ENCODE measurements at places on chromosomes 5 and 9.

- DNase-seq: peak; percentile 56
These were observed 27.4 kb downstream of the UNC5A start for GRCh38 chr5:176837707-176838115.

- no peak for DNase-seq
These were observed 155.4 kb downstream of the FSTL4 start for GRCh38 chr5:133456933-133457402.

- no peak for DNase-seq
These were observed 30.9 kb downstream of the APTX start for GRCh38 chr9:32970554-32970953.

- DNase-seq: no peak
These were observed 35.9 kb downstream of the FBXW2 start for GRCh38 chr9:120757026-120757913.

DNA sequence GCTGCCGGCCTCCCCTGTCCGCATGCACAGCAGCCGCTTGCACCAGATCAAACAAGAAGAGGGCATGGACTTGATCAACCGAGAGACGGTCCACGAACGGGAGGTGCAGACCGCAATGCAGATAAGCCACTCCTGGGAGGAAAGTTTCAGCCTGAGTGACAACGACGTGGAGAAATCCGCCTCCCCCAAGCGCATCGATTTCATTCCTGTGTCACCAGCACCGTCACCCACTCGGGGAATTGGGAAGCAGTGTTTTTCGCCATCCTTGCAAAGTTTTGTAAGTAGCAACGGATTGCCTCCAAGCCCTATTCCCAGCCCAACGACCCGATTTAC is 75.3 kb downstream of the PIP5K1B start:
- no peak for DNase-seq

- no peak for DNase-seq
These were observed 80.5 kb downstream of the RAI14 start for GRCh38 chr5:34736445-34737115.

GRCh38 chr5:45094876-45095440 is 286.2 kb downstream of the MRPS30 start:
- no peak for DNase-seq

GRCh38 chr5:132411304-132412013 is 41.9 kb downstream of the SLC22A5 start:
- no peak for DNase-seq

- DNase-seq: no peak
These were observed 235.3 kb upstream of the HAPLN1 start for GRCh38 chr5:83955916-83956315.

DNA sequence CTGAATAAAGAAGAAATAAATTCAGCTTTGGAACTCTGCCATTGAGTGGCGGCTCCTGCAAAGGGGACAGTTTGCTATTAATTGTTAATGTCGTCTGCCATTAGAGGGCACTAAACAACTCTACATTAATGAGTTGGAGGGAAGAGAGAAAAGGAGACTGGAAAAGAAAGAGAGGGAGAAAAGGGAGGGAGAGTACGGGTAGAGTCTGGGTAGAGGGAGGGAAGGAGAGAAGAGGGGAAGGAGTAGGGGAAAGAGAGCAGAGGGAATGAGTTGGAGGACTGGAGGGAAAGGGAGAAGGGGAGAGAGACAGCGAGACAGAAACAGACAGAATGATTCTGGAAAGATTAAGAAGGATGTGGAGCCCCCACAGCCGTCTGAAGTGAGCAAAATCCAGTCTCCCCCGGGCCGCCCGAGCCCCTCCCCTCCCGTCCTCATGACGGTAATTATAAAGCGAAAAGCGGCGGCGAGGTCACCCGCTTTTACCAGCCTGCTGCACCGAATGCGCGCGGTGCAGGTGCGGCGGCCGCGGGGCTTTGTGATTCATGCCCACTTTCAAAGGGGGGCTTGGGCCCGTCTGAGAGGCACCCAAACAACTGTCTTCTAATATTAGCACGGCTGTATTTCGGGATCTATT is 1.9 kb upstream of the FST start:
- no peak for DNase-seq

DNA sequence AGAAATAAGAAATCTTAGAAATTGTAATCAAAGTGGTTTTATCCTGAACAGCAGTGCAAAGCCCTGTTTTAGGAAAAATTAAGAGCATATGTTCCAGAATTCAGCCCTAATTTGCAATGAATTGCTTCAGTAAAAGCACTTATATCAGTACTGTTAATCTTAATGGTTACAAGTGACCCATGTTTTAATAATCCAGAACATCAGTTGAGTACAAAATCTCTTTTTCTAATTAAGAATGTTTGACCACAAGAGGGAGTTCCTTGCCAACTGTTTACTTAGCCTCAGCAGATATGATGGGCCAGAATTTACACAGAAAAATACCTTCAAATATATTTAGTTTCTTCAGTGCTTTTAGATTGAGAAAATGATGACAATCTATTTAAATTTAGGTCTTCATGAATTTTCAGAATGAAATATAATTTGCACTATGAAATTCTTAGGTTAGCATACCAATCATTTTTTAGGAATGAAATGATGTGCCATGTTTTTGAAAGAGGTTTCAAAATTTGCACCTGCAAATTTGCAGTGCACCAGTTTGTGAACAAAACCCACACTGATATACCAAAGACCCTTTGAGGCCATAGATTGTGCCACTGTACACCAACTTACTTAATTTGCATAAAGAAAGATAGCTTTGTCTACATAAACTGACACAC is 926.3 kb upstream of the ARRDC3 start:
- no peak for DNase-seq

DNA sequence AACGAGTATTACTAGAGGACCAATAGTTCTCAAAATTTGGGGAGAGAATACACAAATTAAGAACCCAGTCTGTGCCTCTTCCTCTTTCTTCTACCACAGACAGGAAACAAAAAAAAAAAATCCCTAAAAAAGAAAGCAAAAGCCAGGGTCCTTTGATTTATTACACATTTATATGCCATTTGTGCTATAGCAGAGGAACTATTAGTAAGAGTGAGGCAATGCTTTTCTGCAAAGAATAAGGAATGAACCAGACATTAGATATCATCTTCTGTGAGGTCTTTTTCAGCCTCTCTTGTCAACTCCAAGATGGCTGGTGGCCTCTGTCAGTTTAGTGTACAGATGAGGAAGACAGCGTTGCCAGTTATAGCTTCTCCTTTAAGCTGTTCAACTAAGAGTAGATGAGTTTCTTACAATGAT is 127.6 kb downstream of the RFX3 start:
- no peak for DNase-seq

DNA sequence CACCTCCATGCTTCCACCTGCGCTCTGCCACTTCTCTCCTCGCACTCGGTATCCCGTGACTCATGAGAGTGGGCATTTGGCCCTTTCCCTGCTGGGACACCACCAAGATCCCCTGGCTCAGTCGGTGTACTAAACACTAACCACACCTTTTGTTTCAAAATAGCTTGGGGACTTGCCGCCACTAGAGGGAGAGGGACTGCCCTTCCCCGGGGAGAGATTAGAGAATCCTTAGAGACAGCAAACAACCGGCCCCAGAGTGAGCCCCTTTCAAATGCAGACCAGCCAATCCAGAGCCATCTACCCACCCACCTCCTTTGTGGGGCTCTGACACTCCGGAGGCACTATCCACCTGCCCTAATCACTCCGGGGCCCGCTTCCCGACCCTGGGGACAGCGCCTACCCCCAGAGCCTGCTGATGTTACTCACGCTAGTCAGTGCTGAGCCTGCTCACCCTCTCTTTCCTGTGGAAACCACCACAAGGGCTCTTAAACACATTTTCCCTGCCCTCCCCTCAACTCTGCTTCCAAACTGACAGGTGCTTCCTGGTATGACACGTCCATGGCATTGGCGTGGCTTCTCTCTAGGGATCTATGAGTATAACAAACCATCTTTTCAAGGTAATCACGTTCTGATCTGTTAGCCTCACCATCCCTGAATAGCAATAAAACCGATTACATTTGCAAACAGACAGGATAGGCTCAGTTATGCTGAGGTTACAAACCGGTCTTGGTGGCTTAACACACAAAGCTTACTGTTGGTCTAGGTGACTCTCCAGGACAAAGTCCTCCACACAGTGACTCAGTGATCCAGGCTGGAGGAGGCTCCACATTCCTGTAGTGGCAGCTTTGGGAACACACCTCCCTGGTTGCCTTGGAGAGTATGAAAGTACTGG is 180.1 kb upstream of the MVB12B start:
- DNase-seq: peak; percentile 14

- no peak for DNase-seq
These were observed 238.4 kb downstream of the GOLPH3 start for GRCh38 chr5:31935496-31936369.

DNA sequence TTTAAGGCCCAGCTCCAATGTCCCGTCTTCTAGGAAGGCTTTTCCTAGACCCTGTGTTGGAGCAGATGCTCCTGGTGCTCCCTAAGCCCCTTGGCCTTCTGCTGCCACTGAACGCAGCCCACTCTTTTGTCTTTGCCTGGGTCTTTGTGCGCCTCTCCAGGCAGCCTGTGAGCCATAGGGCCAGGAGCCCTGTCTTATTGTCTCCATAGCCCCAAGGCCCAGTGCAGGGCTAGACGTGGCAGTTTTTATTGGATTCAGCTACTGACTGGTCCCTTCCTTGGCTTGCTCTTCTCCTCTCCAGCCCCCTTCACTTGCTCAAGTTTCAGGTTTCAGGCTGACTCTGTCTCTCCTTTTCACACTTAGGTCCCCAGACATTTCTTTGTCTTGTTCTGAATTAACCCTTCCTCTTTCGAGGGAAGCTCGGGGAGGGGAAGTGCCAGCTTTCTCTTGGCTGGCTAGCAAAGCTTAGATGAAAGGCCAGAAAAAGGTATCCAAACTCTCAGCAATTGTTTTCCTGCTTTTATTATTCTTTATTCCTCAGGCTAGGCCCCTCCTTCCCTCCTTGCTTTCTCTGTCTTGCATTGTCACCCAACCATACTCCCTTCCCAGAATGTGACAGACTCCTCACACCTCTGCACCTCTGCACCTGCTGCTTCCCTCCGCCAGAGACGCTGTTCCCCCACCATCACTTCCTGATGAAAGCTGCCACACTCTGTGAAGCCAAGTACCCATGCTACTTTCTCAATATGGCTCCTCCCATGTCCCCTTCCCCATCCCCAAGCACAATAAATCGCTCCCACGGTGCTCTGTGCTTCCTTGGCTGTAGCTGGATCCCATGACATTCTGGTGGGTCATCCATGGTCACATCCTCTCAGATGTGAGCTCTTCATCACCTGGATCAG is 101.6 kb upstream of the CPEB4 start:
- no peak for DNase-seq

GRCh38 chr9:133569891-133570690 is 35.6 kb downstream of the ADAMTSL2 start:
- no peak for DNase-seq

DNA sequence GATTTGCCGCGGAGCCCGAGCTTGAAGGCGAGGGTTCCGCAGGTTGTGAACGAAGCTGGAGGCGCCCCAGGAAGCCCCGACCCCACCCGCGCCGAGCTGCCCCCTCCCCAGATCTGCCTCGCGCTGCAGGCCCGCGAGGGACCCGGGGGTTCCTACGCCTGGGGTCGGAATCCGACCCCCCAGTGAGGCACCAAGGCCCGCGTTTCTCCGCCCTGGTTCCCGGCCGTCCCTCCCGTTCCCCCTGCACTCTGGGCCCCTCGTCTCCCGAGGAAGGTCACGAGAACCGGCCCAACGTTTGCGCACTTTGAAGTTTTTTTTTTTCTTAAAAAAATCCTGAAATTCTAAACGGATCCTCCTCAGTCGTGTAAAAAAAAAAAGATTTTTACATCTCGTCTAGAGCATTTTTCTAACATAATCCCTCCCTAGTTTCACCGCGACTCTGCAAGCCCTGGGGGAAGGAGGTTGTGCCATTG is 880 bp upstream of the GFPT2 start:
- no peak for DNase-seq

GRCh38 chr9:104238668-104239067 is 144.6 kb downstream of the SMC2 start:
- DNase-seq: no peak

- no peak for DNase-seq
These were observed 9.1 kb downstream of the GNE start for GRCh38 chr9:36249189-36249588.

DNA sequence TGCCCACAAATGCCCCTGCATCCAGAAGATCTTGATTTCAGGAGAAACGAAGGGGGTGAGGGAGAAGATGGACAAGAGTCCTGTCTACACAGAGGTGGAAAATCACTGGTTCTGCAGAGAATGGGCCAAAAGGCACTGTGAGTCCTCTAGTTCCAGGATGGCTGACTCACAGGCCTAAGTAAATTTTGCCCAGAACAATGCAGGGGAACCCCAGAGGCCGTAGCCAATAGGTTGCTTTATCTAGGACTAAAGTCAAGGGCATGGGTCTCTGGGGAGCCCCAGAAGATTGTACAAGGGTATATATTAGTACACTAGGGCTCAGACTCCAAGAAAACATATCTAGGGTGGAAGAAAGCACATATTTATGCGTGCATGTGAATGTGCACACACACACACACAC is 98.0 kb downstream of the SLIT3 start:
- no peak for DNase-seq

DNA sequence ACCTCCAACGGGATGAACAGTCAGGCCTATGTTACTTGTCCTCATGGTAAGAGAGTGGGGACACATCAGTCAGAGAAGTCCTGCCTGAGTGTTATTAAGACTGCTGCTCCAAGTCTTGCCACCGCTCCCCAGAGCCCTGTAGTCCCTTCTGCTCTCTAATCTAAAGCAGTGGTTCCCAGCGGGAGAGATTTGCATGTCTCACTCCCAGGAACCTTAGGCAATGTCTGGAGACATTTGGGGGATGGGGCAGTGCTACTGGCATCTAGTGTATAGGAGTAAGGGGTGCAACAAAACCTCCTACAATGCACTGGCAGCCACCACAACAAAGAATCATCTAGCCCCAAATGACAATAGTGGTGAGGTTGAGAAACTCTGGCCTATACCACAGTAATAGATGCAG is 2.6 kb upstream of the SVEP1 start:
- no peak for DNase-seq

DNA sequence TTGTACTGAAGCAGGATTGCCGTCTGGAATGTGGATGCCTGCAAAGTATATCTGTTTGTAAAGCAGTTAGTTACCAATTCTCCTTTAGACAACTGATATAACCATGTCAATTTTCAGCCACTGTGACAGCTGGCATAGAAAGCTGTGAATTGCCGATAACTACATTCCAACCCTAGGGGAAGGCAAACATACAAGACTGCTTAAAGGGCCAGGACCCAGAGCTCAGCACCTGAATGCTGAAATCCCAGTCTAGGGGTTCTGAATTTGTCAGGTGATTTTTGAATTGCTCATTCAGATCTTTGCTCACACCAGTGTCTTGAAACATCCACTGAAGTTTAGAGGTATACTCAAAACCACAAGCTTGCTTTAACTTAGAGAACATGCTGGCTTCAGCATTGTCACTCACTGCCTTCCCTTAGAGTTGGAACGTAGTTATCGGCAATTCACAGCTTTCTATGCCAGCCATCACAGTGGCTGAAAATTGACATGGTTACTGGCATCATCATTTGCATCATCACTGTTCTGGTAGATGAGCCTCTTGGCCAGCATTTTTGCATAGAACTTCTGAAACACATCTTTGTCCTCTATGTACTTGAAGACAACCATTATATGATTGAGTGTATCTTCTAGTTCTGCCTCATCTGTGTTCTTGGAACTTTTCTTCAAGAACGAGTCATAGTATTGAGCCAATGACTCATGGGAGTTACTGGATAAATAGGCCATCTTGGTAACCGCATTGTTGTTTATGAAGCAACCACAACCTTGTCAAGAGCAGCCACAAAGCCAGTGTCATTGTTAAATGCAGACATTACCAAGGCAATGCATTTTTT is 82.1 kb downstream of the CCDC192 start:
- DNase-seq: peak; percentile 6

All from stimulated activated CD4-positive, alpha-beta T cell treated with anti-CD3 and anti-CD28 coated beads, Interleukin-12 subunit alpha, Interleukin-12 subunit beta, amount 100 ng/mL, for 48 hours (primary cell).